ENCODE measurements at places on chromosomes 12 and 14.

- DNase-seq, result peak; percentile 54
These were observed 56.5 kb downstream of the HCAR2 start for GRCh38 chr12:122646517-122647217.

- DNase-seq, result no peak
These were observed 17.6 kb upstream of the AMIGO2 start for GRCh38 chr12:47097276-47097896.

GRCh38 chr12:122102331-122102730 lies 23.8 kb downstream of the MLXIP start:
- no peak for DNase-seq

DNA sequence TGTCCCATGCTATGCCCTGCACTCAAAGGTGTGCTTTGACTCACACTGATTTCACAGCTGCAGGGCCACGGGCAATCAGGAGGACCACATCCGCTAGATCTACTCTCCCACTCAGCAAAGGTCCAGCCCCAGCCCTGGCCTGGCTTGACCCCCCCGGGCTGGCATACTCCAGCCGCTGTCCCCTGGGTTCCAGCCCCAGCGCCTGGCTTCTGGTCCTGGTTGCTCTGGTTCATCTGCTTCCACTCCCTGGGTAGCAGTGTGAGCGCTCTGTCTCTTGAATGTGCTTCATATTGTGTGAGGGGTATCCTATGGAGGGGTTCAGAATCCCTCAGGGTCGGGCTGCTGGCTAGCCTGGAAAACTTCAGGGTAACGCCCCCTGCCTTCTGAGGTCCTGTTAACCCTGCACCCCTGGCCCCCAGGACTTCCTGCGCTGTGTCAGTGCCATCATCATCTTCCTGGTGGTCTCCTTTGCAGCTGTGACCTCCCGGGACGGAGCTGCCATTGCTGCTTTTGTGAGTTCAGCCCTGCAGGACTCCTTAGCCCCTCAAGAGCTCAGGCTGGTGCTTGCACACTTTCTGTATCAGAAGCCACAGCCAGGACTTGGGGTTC lies 1.9 kb downstream of the CMTM5 start:
- no peak for DNase-seq

DNA sequence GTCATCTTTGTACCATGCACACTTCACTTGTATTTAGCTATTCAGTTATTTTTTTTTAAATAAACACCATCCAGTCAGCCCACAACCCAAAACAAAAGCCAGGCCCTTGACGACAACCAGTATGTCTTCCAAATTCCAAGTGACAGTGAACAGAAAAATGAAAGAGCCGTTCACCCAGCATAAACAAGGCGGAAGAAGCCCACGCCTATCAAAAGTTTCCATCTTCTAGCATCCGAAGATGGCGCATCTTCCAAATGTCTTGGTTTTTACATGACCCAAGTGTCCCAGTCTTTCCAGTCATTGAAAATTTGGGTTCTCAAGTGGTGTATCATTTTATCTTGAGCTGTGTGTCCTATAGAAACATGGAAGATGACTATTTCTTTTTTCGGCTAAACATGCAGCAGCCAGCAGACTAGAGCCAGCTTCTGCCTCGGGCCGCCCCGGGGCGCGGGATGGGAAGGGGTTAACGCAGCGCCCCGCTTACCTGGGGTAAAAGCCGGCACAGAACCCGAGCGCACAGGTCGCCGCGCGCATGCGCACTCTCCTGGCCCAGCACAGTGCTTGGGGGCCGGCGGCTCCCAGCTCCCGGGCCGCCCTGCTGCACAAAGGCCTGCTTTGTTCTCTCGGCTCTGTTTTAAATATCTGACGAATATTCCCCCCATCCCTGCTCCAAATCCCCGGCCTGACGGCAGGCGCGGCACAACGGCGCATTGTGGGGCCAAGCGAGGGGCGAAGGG lies 164.8 kb downstream of the ZFP36L1 start:
- DNase-seq, result peak; percentile 64

- DNase-seq, result no peak
These were observed 80.7 kb downstream of the RAD51B start for GRCh38 chr14:67900231-67900630.

- no peak for DNase-seq
These were observed 2.3 kb downstream of the CDKN1B start for GRCh38 chr12:12719496-12719895.

- no peak for DNase-seq
These were observed 32.4 kb downstream of the IQSEC3 start for GRCh38 chr12:98924-99352.

- DNase-seq, result no peak
These were observed 8.5 kb upstream of the COX6A1 start for GRCh38 chr12:120429368-120429767.

GRCh38 chr12:11954181-11954580 lies 116.6 kb upstream of the BCL2L14 start:
- no peak for DNase-seq

- no peak for DNase-seq
These were observed at the start of gene DTX3 for GRCh38 chr12:57604454-57604991. Gene DTX3 (plus strand): TSS chr12:57604824. CDS start chr12:57606518, 1,694 bp downstream.

DNA sequence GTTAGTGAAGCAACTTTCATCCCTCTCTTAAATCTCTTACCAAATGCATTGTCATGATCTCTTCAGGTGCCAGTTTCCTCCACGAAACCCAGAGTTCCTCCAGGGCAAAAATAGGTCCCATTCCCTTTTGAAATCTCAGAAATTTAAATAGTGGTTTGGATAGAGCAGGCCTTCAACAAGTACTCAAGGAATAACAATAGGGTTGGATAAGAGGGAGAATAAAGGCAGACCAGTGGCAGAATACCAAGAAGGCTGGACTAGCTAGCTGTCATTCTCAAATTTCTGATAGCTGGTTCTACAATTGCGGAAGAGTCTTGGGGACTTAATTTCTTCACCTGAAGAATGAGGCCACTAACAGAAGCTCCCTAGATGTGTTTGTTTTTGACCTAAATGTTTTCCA lies 62.5 kb downstream of the PKP2 start:
- no peak for DNase-seq

GRCh38 chr12:119354172-119354571 lies 19.6 kb downstream of the CCDC60 start:
- no peak for DNase-seq

DNA sequence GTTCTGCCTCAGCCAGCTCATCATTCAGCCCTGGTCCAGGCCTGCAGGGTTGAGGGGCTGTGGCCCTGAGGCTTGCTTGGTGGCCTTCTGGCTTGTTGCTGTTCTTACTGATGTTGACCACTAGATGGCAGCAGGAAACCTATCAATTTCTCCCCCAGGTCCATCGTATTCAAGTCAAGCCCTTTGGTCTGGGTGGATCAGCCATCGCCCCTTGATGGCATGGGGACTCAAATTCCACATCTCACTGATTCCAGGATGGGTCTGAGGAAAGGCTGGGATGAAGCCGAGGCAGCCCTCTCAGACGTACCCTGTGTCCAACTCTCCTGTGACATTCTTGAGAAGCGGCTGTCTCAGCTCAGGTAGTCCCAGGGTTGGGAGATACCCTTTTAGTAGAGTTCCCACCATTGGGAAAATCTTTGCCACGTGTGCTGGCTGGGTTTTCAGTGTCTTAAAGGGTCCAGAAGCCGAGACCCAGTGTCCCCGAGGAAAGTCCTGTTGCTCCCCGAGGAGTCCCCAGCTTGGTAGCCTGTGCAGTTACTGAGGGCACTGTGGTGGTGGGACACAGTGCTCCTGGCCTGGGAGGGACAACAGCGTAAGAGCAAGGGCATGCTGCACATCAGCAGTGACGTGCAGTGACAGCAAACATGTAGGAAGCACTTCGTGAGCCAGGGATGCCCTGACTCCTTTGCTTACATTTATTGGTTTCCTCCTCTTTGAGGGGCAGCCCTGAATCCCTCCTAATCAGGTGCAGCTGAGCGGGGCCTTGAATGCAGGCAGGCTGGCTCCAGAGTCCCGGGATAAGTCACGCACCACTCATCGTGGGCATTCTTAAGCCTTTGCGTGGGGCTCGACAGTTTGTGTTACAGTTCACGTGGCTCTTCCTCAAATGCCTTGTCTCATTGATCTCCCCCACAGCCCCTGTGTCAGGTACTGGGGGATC lies 58.6 kb downstream of the TSPAN9 start:
- peak; percentile 15 for DNase-seq

DNA sequence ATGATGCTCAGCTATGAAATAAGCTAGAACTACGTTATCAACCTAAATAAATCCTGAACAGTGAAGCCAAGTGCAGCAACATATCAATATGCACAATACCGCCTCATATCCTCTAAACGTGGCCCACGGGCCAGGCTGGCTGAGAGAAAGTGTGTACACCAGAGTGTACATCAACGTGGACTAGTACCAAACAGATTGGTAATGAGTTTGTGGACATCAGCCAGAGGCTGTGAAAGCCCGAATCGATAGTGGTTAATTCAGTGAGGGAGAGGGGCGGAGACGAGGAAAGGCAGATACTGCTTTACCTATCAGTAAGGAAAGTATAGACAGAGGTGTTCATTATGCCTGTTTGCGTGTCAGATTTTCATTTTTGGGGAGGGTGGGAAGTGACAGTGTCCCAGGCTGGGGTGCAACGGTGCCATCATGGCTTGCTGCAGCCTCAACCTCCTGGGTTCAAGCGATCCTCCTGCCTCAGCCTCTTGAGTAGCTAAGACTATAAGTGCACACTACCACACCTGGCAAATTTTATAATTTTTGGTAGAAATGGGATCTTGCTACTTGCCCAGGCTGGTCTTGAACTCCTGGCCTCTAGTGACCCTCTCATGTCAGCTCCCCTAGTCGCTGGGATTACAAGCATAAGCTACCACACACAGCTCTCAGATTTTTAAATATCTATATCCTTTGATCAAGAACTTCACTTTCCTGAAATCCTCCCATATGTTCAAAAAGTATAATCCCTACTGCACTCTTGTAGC lies 50.1 kb downstream of the ANAPC7 start:
- DNase-seq, result no peak

DNA sequence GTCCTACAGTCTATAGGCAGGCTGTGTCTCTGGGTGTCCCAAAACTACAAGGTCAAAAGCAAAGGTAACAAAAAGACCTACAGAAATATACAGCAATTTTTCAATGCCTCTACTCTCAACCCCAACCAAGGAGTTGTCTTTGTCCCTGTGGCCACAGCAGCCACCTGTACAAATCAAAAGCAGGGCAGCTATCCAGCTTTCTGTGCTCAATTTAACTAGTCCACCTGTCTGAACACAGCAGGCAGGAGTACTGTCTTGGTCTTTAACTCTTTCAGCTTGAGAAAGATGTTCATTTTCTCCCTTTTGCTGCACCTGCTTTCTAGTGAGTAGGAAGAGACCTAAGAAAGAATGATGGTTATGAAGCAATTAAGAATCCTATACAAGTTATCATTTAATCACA lies 19.7 kb downstream of the GDF11 start:
- no peak for DNase-seq

DNA sequence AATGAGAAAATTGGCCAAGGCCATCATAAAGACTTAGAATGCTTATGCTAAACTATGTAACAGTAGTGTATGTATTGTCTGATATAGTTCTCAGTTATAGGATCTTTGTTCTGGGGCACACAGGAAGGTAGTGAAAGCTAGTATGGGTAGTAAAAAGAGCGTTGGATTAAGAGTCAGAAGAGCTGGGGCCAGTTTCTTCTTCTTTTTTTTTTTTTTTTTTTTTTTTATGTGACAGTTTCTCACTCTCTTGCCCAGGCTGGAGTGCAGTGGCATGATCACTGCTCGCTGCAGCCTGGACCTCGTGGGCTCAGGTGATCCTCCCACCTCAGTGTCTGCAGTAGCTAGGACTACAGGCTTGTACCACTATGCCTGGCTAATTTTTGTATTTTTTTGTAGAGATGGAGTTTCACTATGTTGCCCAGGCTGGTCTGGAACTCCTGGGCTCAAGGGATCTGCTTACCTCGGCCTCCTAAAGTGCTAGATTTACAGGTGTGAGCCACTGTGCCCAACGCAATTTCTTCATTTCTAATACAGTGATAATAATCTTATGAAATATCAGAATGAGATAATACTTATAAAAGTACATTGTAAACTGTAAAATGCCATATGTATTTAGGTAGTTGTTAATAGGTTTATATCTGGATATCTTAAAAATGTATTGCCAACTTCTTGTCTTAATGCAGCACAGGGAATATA lies 7.4 kb downstream of the MDM2 start:
- DNase-seq, result no peak

GRCh38 chr12:99810718-99811593 lies 163.4 kb downstream of the GARIN6 start:
- no peak for DNase-seq

Data from stimulated activated CD4-positive, alpha-beta T cell treated with anti-CD3 and anti-CD28 coated beads, Interleukin-2, amount 100 ng/mL, for 4 hours (primary cell).